Breast epithelium (tissue), 4 donors: ENCODE measurements at places on chromosomes 12 and 14.

DNA sequence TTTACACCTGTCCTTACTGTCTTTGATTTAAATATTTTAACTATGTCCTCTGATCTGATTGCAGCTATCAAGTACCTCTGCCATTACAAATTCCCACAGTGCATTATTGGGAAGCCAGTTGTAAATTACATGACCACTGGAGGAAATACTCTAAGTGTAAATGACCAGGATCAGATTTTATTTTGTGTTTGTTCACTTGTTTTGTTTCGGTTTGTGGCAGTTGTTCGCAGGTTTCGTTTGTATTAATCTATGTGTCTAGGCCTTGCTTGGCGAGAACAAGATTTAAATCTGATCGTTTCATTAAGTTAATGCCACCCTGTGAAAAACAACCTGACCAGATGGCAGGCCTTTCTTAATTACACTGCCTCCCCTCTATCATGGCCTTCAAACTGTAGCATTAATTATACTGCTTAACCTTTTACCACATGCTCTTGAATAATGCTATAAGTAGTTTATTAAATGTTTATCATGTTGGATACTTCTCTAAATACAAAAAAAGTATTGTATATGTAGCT lies 990.1 kb downstream of the TMTC2 start:
- no peak for DNase-seq

DNA sequence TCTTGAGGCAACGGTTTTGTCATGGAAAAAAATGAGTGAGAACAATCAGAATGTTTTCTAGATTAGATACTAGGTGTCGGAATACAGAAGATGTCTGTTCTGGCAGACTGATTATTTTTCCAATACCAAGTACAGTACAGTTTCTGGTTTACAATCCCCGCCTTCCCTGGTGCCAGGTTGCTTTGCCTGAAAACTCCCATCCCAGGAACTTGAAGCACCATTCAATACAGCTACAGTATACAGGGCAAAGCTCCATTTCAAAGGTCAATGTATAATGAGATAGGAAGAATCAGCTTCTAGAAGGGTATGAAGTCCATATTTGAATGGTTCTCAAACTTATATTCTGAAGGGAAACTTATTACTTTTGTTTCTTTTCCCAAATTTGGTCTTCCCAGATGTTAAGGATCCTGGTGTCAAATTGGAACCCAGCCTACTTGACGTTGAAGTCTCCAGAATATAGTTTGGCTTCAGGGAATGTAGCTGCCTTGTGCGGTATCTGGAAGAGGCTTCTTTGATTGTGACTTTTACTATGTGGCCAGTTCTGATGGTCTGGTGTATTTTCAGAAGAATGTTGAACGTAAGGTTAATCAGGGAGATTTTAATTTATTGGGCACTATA lies 238.0 kb upstream of the ATP2B1 start:
- no peak for DNase-seq

- DNase-seq = no peak
Observed at GRCh38 chr14:59869381-59870255, 958 bp downstream of the RTN1 start.

- no peak for DNase-seq
Observed at GRCh38 chr12:64532734-64533351, 77.5 kb upstream of the RASSF3 start.

- DNase-seq = no peak
Observed at GRCh38 chr14:75667099-75667765, 6.2 kb downstream of the TTLL5 start.

- no peak for DNase-seq
Observed at GRCh38 chr14:102923201-102923924, 900 bp downstream of the AMN start.

DNA sequence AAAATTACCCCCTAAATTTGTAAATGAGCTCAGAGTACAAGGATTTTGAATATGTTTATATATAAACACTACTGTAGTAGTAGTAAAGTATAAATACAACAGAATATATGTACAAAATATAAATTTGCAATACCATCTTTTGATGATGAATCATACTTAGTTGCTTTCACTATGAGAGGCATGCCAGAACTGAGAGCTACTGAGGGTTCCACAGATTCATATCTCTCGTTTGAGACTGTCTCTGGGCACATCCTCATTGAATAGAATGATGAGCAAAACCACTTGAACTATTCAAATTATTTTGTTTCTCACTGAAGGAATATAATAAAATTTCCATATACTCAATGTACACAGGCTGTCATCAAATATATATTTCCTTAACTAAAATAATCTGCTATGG lies 417.6 kb downstream of the NAV3 start:
- no peak for DNase-seq

DNA sequence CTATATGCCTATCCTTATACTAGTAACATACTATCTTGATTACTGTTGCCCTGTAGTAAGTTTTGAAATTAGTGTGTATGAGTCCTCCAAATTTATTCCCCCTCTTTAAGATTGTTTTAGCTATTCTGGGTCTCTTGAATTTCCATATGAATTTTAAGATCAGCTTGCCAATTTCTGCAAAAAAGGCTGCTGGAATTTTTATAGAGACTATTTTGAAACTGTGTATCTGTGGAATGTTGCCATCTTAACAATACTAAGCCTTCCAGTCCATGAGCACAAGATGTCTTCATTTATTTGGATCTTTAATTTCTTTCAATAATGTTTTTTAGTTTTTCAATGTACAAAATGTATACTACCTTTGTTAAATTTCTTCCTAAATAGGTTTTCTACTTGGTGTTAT lies 79.8 kb upstream of the ETV6 start:
- no peak for DNase-seq

DNA sequence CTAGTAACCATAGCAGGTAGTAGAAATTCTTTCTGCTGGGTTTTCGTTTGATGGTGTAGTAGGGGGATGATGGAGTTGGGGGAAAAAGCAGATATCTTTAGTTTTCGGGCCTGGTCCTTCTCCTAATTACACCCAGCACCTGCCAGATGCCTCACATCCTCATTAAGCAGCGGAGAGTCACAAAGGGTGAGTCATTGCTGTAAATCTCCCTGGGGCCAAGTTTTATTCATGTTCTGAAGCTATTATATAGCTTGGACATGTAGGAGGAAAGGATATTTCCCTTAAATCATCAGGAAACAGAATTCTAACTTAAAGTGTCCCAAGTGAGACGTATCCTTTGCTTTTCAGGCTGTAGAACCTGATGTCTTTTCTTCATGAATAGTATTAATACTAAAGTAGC lies 4.9 kb upstream of the NECAP1 start:
- DNase-seq = no peak

- DNase-seq = no peak
Observed at GRCh38 chr12:39402922-39403321, 40.0 kb downstream of the KIF21A start.

DNA sequence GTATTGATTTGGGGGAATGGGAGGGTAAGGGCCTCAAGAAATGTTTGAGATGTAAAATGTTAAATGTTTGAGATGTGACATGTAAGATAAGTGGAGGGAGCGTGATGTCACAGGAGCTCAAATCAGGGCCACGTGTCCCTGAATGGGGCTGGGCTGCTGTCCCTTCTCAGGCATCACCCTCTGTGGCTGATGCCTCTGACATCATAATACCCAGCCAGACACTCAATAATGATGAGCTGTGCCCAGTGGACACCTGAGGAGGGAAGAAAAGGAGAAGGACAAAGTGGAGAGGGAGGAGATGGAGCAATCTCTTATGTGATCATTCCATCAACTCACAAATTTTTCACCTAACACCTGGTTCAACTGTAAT lies 120.8 kb downstream of the SAMD4A start:
- no peak for DNase-seq
